Astrocyte (in vitro differentiated cells and primary cell): ENCODE measurements at places on chromosomes 16 and 17. TPM values are rescaled to one million over a fixed set of nuclear protein-coding genes. Genes with fewer than 3 reads are reported as not detected.

GRCh38 chr16:78972986-78973385 lies 627.6 kb downstream of the MAF start:
- DNase-seq = no peak

DNA sequence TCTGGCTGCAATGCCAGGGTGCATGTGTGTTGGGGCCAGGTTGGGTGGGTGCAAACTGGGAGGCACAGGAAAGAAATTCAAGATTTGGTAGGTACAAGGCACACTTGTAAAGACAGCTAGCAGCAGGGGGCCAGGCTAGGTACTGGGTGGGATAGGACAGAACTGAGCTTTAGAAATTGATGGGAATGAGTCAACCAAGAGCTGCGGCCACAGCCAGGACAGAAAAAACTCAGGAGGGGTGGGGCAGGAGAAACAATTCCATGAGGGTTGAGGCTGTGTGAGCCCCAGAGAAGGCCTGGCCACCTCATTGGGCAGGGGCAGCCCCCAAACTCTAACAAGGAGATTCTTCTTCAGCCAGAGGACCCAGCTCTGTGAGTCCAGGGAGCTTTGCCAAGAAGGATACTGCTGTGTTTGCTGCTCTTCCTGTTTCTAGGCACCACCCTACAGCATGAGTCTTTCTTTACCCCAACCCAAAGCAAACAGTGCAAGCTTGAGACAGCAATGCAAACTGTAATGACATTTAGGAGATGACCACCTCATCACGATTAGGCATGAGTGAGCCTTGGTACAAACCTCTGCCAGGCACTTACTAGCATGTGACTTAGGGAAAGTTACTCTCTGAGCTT lies 21.3 kb upstream of the CCDC182 start:
- DNase-seq = no peak

GRCh38 chr17:606508-607250 lies 108.0 kb downstream of the VPS53 start:
- no peak for DNase-seq

- DNase-seq = no peak
Measured at GRCh38 chr16:69930117-69930776, 20.9 kb upstream of the CLEC18A start.

GRCh38 chr16:20372701-20373100 lies 20.2 kb upstream of the UMOD start:
- DNase-seq = no peak

DNA sequence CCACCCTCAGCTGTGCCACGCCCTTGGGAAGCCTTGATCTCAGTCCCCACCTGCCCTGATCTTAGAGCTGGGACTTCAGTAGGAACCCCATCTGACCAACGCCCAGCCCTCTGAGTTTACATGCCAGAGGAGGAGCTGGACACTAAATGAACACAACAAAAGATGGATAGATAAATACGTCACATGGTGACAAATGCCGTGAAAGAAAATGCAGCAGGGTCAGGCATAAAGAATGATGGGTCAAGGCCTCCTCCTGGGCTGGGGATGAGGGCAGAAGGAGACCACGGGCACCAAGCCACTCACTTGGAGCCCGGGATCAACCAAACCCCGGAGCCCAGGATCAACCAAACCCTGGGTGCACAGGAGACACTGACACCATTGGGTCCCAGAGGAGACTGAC lies 354.9 kb downstream of the C16orf95 start:
- no peak for DNase-seq

DNA sequence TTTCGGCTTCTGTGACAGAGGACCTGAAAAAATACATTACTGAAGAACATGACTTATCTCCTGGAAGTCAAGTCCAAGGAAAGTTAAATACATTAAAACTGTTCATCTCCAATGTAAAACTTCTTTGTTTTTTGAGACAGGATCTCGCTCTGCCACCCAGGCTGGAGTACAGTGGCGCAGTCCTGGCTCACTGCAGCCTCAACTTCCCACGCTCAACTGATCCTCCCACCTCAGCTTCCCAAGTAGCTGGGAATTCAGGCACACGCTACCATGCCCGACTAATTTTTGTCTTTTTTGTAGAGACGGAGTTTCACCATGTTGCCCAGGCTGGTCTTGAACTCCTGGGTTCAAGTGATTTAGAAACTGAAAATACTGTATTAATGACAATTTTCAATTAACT lies 9.7 kb upstream of the TERB1 start:
- DNase-seq = no peak

DNA sequence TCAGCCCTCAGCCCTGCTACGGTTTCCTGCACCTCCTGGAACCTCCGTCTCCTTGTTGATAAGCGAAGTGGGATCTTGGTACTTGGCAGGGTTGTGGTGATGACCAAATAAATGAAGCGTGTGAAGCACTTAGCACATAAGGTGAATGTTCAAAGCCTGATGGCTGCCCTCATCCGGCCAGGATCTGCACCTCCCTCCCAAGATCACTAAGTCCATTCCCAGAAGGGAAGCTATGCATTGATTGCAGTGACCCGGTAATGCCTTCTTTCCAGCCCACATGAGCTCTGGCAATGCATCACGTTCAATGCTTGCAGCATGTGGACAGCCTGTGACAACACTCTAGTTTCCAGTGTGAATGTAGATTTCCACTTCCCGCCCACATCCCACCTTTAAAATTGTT lies 24.9 kb upstream of the RHOT1 start:
- no peak for DNase-seq

DNA sequence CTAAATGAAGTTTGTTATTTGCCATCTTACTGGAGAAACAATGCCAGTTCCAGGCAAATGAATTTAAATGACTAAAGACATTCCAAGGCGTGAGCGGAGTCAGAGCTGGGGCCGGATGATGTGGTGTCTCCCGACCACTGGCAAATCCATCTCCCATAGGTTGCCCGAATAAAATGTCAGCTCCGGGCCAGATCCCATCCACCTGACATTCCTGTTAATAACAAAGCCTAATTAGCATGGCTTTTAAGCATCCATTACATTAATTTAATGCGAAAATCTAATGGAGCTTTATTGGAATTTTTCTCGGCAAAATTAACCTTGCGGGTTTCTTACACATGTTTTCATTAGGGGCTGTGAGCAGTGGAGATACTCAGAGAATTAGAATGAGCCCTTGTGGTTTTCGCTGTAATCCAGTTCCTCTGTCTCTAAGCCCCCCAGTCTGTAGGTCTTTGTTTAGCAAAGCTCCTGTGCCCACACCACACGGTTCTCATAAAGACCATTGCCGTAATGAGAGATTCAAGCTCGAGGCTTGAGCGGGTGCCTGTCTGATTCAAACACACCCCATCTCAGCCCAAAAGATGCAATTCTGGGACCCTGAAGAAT lies 123.3 kb downstream of the CCT6B start:
- DNase-seq = no peak

DNA sequence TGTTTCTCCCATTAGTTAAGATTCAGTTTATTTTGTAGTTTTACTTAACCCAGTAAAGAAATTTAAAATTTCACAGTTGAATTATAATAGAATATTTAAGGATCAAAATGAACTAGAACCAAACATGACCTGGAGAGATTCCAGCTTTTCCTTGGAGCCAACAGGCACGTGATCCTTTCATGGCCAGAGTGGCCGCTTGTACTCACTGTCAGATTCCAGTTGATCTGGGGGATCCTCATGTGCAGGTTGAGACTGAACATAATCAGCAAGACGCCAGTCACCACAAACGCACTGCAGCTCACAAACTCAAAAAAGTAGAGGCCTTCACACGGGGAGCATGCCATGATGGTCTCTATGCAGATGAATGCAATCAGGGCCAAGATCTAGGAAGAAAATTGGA lies 31.7 kb downstream of the CMTM3 start:
- no peak for DNase-seq

GRCh38 chr17:83177611-83178532 lies 98.5 kb downstream of the METRNL start:
- DNase-seq = no peak

GRCh38 chr17:35909408-35909807 lies 21.2 kb downstream of the RDM1 start:
- DNase-seq = no peak

GRCh38 chr17:15894258-15894657 lies 50.7 kb upstream of the ADORA2B start:
- DNase-seq = no peak

DNA sequence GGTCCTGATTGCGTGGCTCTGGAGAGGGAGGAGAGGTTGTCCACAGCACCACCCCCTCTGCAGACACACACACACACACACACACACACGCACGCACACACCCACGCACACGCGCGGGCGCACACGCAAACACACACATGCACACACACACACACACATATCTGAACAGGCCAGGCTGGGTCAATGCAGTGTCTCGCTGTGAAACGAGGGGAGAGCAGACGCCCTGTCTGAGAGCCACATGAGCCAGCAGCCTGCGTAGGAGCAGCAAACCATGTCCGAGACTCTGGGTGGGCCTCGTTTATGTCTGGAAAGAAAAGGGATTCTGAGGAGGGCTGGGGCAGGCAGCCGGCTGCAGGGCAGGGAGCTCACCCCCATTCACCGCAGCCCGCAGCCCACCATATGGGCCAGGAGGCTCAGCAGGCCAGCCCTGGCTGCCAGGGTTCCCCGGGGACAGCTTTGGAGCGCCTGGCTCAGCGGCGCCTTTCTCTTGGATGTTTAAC lies 93.3 kb upstream of the TNRC6C start:
- DNase-seq = no peak

DNA sequence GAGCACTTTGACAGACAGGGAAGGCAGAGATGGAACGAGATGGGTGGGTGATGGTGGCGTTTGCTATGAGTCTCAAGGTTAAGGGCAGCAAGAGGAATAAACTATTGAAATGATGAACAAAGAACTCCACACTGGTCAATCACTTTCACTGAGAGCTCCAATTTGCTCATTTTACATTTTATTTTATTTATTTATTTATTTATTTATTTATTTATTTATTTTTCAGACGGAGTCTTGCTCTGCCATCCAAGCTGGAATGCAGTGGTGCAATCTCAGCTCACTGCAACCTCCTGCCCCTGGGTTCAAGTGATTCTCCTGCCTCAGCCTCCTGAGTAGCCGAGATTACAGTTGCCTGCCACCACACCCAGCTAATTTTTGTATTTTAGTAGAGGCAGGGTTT lies 669.1 kb downstream of the HS3ST4 start:
- DNase-seq = no peak

GRCh38 chr17:47850373-47850691 lies 631 bp downstream of the SP6 start:
- no peak for DNase-seq

DNA sequence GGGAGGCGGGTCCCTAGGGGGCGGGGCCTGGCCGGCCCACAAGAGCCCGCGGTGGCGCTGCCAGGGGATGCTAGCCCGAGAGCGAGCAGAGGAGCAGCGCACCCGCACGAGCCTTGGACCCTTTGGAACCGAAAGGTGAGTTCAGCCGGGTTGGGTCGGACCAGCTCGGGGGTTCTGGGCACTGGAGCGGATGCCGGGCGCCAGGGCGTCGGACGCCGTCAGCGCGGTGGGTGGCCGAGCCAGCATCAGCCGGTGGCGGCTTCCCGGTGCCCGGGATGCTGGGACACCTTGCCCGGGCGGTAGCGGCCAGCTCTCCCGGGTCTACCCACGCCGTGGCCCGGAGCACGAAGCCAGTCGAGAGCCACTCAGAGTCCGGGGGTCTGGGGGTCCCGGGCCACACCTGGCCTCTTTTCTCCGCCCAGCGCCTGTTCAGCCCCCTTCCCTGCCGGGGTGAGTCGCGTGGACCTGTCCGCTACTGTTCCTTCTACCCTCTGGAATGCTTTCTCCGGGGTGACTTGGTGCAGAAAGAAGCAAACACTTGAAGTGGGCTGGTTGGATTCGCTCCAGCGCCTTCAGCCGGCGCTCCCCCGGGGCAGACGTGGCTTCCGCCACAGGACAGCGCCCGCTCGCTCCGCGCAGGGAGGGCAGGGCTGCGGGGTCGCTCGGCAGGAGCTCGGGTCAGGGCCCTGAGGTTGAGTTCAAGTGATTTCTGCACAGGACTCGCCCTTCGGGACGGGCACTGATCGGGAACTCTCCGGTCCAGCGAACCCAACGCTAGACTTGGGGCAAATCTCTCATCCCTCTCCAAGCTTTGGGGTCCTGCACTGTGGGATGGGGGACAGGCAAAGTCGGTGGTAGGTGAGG lies at the start of gene SCNN1G:
TSS of gene SCNN1G (plus strand) at position 67 of the 864 bp plus-strand sequence. CDS start 3,527 bp downstream, outside the sequence.
- no peak for DNase-seq

GRCh38 chr16:75251280-75252048 lies at the start of gene BCAR1:
Gene BCAR1, minus strand, starts transcription at chr16:75251624. Its CDS starts 142 bp downstream, at chr16:75251482.
- DNase-seq = peak; percentile 90

- no peak for DNase-seq
Measured at GRCh38 chr17:74919440-74920305, 3.4 kb downstream of the USH1G start.

DNA sequence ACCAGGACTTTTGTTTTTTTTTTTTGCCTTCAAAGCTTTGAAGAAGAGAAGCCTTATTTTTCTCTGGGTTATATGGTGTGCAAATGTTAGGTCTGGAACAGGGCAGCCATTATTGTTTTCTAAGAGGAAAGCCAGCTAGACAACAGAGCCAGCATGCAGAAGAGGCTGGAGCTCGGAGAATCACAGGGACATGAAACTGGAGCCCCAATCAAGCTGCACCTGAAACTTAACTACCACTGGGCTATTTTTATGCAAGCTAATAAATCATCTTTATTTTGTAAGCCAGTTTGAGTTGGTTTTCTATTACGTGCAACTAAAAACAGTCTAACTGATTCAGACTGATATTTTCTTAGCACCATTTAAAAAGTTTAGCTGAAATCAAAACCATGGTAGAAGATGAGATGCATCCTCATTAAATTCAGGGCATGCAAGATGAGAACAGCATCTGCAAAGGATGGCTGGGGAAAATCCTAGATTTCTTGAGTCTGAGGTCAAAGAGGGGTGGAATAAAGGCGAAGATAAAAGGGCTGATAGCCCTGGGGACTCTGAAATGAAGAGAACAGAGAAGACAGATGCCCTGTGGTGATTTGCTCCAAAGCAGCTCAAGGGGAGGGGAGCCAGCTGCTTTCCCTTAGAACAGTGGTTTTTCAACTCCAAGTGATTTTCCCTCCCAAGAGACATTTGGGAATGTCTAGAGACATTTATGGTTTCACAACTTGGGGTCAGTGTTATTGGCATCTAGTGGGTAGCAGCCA lies 177.1 kb upstream of the WSCD1 start:
- DNase-seq = no peak

DNA sequence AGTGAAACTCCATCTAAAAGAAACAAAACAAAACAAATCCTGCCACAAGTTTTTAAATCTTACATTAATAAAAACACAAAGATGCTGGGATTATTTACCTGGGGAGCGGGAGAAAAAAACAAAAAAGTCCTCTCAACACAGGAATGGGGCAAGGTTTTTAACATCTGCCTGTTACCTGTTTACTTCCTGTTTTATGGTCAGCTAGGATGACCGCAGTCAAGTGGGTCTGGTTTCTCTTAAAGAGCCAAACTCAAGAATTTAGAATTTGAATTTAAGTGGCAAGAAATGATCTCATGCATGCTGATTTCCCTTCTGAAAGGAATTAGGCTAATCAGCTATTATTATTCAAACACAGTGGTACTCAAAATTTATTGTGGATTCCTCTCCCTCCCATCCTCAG lies 39.7 kb upstream of the TBC1D3K start:
- DNase-seq = no peak

GRCh38 chr17:82495844-82496528 lies 23.5 kb upstream of the FOXK2 start:
- no peak for DNase-seq

GRCh38 chr16:68468842-68469241 lies 20.5 kb upstream of the SMPD3 start:
- DNase-seq = no peak

KRT28 gene
- not detected in 2 replicates for total RNA-seq

KCNH6 gene
- not detected in 2 replicates for total RNA-seq

KLHL10 gene
- not detected in 2 replicates for total RNA-seq

TBX2 gene
- 0.50 and 0.53 TPM in 2 replicates for total RNA-seq

CRYM gene
- total RNA-seq = 0.34 and 0.50 TPM in 2 replicates

ANKRD11 gene
- 213 TPM in 2 replicates for total RNA-seq

GAST gene
- not detected in 2 replicates for total RNA-seq

C16orf86 gene
- total RNA-seq = 0.32 and 1.6 TPM in 2 replicates

GRB2 gene
- total RNA-seq = 152 and 168 TPM in 2 replicates
